Foreskin keratinocyte (primary cell): ENCODE measurements at places on chromosomes 2 and 18. TPM values are rescaled to one million over a fixed set of nuclear protein-coding genes. Genes with fewer than 3 reads are reported as not detected.

The CTLA4 gene
- not detected in 2 replicates for total RNA-seq

The HOXD9 gene
- 0.14 and 0.37 TPM in 2 replicates for total RNA-seq

The AP1S3 gene
- 19.2 and 30.9 TPM in 2 replicates for total RNA-seq

The EPB41L3 gene
- 0.63 and 2.0 TPM in 2 replicates for total RNA-seq

The IL1R1 gene
- 3.6 and 4.2 TPM in 2 replicates for total RNA-seq

The C2orf72 gene
- not detected in 2 replicates for total RNA-seq

The MC2R gene
- not detected in 2 replicates for total RNA-seq

The STARD6 gene
- 0.14 TPM in 1 of 2 replicates, not detected in the other for total RNA-seq

DNA sequence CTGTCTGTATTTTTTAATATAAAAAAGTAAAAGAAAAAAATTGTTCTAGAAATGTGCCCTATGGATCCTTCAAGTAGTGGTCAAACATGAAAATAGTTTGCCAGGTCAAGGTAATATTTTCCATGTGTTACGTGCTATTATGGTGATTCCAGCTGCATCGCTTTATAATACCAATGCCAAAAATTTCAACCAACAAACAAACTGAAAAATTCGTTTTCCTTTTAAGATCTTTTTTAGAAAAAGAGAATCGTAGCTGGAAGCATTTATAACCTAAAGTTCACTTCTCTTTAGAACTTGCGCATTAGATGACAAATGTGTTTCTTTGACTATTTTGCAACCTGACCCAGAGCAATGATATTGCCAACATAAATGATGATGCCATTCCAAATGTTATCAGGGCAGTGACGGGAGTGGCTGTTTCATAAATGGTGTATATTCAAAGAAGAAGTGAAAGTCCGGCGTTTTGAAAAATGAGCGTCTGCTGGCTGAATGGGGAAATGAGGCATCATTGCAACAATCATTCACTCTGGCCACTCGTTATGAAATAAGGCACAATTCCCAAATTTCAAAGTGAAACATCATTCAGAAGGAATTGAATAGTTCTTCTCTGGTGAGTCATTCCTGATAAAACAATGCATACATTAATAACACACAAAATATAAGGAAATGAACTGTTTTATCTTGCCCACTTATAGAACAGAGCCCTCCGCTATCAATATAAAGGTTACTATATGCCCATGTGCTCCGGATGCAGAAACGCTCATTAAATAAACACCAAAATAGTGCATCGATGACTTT, 297.4 kb downstream of the TGIF1 start:
- peak; percentile 7 for DNase-seq

DNA sequence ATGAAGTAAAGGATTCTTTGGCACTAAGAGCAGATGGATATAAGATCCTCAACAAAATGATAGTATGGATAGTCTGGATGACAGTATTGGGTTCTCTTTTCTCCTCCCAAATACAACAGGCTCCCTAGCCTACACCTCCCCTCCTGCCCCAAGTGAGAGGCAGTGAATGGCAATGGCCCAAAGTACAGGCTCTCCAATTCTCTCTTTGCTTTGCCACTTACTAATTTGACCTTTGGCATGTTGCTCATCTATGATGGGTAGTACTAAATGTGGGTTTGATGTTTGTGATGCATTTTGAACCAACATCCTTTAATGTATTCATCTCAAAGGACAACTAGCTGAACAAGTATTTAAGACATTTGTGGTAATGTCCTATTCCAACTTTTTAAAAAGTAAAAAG, 65.9 kb downstream of the EIF5B start:
- no peak for DNase-seq

DNA sequence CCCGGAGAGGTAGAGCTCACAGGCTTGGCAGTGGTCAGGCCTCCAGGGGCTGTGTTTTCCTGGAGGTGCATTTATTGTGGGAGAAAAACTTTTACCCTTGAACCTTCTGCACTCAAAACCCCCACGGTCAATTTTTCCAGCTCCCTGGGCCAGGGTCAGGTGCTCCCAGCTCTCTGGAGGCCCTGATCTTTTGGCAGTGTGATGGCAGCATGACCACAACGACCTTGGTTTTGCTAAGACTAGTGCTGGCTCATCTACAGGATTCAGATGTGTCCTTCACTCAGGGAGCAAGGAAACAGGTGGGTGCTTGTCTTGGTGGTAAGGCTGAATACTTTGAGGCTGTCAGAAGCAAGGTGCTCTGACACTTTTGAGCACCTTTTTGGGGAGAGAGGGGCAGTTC, 92.3 kb downstream of the CCDC93 start:
- no peak for DNase-seq

GRCh38 chr2:141381946-141382345, 748.9 kb downstream of the LRP1B start:
- DNase-seq: no peak

DNA sequence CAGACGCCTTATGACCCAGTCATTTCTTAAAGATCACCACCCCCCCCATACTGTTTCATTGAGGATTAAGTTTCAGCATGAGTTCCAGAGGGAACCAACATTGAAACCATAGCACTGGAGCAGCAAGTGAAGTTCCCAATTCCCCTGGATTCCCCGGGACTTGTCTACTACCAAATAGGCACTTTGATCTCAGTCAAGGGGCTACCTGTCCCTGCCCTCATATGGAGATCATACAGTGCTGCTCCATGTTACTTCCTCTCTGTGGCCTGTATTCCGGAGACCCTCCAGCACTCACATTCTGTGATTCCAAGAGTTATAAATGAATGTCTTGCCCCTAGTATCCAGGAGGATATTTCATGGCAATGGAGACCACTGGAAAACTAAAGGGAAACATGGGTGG, 42.5 kb downstream of the RNF144A start:
- DNase-seq: no peak

- no peak for DNase-seq
Measured at GRCh38 chr18:61943175-61943964, 50.6 kb upstream of the RNF152 start.

GRCh38 chr2:112870841-112871835, 34.6 kb upstream of the IL1B start:
- no peak for DNase-seq

DNA sequence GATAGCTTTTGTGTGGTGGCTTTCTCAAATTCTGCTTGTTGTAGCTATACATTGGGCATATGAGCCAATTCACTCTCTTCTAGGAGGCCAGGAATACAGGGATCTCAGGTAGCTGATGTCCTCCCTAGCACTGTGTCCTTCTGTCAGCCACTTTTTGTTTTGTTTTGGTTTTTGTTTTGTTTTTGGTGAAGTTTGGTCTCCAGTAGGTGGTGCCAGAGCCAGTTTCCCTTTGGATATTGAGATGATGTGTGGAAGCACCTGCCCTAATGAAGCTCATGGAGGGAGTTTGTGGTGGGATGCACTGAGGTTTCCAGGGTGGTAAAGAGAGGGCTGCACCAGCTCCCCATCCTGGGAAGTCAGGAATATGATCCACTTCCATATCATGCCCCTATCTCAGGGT, 100.5 kb upstream of the VWC2L start:
- peak; percentile 20 for DNase-seq

DNA sequence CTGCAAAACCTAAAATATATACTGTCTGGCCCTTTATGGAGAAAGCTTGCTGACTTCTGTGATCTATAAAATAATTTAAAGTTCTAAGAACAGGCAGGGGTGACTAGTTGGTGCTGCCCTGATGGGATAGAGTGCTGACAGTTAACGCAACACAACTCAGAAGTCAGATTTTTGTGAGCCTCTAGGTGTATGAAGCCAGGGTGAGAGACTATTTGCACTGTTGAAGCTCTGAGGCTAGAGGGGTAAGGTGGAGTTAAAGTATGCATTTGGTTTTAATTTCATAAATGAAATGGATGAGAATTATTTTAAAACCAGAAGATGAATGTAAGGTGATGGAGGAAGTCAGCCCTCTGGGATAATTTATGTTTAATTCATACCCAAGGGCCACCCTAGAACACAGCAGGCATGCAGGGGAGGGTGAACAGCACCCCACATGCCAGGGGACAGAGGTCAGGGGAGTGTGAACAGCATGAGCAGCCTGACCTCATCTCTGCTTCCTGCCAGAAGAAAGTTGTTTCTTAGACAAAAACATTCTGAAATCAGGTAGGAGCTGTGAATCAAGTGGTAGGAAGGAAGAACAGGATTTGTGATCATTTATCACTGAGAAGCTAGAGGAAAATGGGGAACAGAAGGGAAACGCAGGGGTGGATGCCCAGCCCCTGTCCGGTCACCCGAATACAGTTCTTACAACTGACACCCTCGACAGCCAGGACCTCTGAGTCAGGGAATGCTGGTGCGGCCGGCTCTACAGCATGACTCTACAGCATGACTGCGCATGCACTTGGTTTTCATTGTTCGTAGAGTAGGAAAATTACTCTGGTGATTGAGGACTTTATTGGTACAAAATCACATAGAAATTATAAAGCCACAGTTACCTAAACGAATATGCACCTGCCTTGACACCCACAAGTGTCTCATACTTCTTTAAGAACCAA, 93.1 kb downstream of the MBP start:
- peak; percentile 61 for DNase-seq

DNA sequence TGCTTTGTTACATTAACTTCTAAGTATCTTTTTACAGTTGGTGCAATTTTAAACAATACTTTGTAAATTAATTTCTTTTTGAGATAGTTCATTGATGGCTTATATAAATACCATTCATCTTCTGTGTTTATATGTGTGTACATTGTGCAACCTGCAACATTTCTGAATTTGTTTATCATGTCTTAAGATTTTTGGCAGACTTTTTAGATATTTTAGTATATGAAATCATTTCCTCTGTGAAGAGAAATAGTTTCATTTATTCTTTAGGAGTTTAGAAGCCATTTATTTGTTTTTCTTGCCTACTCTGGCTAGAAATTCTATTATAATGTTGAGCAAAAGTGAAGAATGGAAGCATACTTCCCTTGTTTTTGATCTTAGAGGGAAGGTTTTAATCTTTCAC, 337.8 kb upstream of the DSEL start:
- DNase-seq: no peak

DNA sequence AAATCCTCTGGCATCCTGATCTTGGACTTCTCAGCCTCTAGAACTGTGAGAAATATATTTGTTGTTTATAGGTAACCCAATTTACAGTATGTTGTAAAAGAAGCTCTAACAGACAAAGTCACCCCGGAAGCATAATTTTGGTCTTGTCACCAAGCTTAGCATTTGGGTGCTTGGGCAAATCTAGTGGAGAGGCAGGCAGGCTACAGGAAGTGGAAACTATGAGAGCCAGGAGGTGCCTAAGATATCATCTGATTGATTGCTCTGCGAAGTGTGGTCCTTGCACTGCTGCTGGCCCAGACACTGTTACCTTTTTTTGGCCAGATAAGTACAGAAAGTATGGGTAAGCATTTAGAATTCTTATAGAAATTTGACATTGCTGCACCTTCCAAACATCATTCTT, 102.9 kb downstream of the CDC42EP3 start:
- DNase-seq: no peak

DNA sequence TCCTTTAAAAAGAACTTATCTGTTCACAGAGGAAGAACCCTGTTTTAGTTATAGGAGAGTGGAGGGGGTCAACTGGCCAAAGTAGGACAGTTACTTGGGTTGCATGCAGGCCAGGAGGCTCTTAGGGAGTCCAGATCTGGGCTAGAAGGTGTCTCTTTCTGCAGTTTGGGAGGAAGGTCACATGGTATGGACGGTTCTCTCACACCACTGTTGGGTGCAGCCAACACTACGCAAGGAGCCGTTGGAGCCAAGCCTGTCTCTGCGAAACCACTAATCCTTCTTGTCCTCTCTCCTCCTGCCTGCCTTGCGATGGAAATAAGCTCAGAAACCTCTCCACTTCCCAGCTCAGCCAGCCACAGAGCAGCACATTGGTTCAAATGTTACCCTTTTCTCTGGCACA, 105.9 kb upstream of the TGFA start:
- DNase-seq: no peak

GRCh38 chr2:226066391-226066790, 666.9 kb downstream of the NYAP2 start:
- DNase-seq: no peak

GRCh38 chr2:43024515-43025011, 201.8 kb downstream of the ZFP36L2 start:
- DNase-seq: no peak

- DNase-seq: no peak
Measured at GRCh38 chr2:151264157-151264825, 2.6 kb upstream of the RBM43 start.

DNA sequence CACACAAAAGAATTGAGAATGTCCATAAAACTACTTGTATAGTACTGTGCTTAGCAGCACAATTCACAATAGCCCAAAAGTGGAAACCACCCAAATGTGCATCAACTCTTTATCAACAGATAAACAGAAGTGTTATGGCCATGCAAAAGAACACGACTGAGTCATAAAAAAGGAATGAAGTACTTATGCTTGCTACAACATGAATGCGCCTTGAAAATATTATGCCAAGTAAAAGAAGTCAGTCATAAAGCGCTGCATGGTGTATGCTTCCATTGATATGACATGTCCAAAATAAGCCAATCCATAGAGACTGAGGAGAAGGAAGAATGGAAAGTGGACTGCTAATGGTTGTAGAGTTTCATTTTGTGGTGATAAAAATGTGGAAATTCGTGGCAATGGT, 12.1 kb upstream of the MAP2 start:
- peak; percentile 61 for DNase-seq

DNA sequence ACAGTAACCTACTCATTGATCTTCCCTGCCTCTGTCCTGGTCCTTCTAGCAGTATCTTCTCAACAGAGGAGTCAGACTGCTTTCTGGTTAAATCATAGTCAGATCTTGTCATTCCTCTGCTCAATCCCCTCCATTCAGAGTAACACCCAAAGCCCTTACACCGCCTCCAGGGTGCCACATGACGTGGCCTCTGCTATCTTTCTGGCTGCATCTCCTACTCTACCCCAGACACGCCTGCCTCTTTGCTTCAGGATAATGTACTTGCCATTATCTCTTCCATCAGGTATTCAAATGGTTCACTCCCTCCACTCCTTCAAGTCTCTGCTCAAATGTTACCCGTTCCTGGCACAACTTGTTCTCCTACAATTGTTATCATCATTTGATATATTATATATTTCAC, 36.3 kb upstream of the ACVR2A start:
- DNase-seq: no peak

- no peak for DNase-seq
Measured at GRCh38 chr2:222747526-222748160, 76.2 kb downstream of the MOGAT1 start.

DNA sequence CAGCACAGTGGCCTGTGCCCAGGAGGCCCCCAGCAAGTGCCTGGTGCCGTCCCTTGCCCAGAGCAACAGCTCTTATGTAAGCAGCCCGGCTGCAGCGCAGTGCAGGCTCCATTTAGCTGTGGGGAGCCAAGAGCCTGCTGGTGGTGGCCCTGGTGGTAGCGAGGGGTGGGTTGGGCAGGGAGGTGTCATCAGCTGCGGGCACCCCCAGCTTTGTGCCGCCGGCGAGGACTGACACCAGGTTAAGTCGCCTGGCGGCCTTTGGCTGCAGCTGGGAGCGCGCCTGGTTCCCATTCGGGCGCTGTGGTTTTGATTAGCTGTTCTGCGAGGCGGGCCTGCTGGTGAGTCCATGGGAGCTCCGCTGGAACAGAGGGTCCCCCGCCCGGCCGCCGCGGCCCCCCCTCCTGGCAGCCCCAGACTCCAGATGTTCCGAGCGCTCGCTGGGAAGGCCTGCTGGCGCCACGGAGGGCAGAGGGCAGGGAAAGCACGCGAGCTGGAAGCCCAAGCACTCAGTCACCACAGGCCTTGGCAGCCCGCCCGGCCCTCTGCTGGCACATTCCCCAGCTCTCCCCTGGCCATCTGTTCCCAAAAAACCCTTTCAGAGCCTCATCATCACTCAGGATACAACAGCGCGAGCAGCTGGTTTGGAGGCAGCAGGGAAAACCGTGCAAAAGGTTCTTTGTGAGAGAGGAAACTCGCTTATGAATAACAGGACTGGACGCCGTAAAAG, 18.4 kb downstream of the ATOH8 start:
- peak; percentile 92 for DNase-seq

- no peak for DNase-seq
Measured at GRCh38 chr2:52395912-52396311, 1364.0 kb upstream of the NRXN1 start.
